ENCODE measurements at places on chromosomes 7 and 10.
A peak's percentile ranks its signal among the peaks of the same experiment; 100 is the strongest.

- DNase-seq, result no peak
Measured at GRCh38 chr7:7331523-7331922, 149.2 kb downstream of the C1GALT1 start.

DNA sequence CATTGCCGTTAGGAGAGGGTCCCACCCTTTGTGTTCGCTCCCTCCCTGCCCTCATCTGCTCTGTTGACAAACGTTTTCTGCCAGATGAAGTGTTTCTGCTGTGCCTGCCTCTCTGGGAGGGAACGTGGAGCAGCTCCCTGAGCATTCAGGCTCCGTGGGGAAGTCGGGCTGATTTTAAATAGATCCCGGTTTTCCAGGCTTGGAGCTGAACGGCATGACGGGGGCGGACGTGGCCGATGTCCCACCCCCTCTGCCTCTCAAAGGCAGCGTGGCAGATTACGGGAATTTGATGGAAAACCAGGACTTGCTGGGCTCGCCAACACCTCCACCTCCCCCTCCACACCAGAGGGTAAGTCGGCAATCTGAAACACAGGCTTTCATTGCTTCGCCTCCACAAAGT lies 101.9 kb upstream of the NPS start:
- DNase-seq, result no peak

GRCh38 chr10:85570871-85571270 lies 795.7 kb downstream of the GRID1 start:
- DNase-seq, result no peak

DNA sequence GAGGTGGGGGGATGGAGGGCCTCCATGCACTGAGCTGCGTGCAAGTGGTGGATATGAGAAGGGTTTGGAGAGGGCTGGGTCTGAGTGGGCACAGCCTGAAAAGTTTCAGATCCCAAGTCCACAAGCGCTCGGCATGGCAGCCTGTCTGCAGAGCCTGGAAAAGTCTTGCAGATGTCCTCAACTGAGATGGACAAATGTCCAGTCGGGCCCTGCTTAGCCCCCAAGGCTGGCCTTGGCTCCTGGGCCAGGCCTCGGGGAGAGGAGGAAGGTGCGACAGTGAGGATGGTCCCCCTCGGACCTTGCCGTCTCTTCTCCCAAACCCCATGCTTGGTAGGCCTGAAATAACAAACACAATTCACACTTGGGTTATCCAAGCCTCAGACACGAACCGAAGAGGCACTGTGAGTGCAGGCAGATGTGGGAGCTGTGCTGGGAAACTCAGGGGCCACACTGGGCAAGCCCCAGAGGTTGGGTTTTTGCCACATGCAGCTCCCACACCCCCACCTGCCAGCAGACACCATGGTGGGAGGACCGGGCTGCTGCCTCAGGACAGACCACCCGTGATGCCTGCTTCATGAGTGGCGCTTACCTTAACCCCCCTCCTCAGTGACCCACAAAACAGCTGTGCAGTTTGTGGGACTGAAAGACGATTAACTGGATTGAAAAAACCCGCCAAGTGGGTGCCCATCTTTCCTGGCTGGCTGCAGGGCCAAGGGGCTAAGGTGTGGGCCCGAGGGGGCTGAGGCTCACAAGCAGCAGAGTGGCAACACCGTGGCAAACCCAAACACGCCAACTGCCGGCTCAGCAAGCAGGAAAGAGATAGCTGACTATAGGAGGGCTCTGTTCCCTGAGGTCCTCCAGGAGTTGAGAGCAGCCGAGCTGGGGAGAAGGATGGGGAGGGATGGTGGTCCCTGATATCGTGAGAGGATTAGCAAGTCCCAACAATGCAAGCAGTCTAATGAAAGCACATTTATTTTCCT lies 156.8 kb downstream of the RNF216 start:
- no peak for DNase-seq

GRCh38 chr10:79025199-79025832 lies 43.5 kb upstream of the ZMIZ1 start:
- DNase-seq, result no peak

GRCh38 chr10:70729763-70730357 lies 55.3 kb downstream of the TBATA start:
- DNase-seq, result no peak

GRCh38 chr10:49369216-49370162 lies 26.4 kb downstream of the DRGX start:
- DNase-seq, result no peak

- DNase-seq, result no peak
Measured at GRCh38 chr10:121459279-121459621, 139.0 kb downstream of the FGFR2 start.

DNA sequence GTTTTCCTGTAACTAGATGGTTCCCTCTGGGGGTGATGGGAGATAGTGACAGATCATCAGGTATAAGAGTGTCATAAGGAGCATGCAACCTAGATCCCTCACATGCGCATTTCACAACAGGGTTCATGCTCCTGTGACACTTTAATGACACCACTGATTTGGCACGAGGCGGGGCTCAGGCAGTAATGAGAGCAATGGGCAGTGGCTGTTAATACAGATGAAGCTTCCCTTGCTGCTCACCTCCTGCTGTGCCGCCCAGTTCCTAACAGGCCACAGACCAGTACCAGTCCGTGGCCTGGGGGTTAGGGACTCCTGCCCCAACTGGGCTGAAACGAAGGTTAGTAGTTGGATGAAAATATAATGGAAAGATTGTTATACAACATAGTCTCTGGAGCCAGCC lies 201.6 kb upstream of the LRRN3 start:
- DNase-seq, result no peak

DNA sequence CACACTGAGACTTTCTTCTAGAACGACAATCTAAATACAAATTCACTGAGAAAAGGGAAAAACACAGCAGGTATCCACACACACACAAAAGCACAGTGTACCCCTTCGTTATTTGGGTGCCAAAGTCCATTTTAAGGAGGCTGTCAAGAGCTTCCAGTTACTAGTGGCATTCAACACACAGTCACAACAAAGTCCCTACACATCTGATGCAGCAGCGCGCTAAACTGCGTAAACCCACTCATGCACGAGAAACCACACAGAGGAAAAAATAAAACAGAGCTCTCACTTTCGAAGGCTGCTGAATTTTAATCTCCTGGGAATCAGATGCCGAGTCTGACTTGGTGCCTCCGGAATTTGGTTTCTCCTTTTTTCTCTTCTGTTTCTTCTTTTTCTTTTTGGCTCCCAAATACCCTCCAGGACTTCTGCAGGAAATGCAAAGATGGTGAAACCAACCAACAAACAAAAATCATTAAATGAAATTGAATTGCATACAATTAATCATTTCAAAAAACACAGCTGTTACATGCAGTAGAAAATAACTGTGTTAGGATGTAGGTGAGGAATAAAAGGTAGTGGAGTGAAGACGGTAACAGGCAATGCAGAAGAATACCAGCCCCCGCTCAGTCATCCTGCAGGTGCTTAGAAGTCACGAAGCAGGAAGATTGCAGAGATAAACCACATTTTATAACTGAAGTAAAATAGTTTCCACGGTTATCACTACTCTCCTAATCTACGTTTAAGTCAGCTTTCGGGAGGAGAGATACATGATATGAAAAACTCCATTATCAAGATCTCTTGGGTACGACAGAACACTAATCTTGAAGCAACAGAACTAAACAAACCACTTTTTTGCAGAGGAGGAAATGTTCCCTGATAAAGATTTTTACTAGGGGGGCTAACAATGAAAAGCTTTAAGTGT lies 27.1 kb downstream of the NMT2 start:
- DNase-seq, result peak; percentile 29

GRCh38 chr7:21128062-21128817 lies 299.6 kb upstream of the SP4 start:
- DNase-seq, result no peak

DNA sequence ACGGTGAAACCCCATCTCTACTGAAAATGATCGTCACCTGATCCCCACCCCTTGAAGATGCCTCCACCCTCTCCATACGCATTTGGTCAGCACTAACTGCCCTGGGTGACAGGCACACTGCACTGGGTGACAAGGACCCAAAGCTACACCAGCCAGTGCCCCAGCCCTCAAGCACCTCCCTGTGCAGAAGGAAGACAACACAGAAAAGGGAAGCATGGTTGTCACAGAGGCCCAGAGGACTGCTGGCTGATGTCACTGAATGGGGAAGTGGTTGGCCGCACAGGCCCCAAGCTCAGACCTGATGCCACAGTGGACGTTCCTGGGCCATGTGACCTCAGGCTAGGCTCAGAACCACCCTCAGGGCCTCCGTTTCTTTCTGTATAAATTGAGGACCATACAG lies 4.2 kb upstream of the PILRA start:
- peak; percentile 80 for DNase-seq

DNA sequence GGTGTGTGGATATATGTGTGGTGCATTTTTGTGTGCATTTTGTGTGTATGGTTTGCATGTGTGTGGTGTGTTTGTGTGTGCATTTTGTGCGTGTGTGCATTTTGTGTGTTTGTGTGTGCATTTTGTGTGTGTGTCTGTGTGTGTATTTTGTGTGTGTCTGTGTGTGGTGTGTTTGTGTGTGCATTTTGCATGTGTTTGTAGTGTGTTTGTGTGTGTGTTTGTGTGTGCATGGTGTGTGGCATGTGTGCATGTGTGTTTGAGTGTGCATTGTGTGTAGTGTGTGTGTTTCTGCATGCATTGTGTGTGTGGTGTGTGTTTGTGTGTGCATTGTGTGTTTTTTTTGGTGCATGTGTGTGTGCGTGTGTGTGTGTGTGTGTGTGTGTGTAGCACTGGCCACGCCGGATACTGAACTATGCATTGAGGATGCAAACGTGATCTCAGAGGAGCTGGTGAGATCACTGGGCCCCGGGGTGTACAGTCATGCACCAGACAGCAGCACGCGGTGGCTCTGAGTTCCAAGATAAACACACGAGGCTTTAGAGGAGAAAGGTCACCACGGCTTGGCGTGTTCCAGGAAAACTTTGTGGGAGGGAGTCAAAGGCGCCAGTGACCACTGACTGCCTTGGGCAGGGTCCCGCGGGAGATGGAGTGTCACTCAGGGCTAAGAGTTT lies 106.6 kb upstream of the SHH start:
- no peak for DNase-seq

- no peak for DNase-seq
Measured at GRCh38 chr7:106450716-106451115, 165.9 kb upstream of the NAMPT start.

GRCh38 chr7:47179812-47180515 lies 401.9 kb downstream of the TNS3 start:
- no peak for DNase-seq

DNA sequence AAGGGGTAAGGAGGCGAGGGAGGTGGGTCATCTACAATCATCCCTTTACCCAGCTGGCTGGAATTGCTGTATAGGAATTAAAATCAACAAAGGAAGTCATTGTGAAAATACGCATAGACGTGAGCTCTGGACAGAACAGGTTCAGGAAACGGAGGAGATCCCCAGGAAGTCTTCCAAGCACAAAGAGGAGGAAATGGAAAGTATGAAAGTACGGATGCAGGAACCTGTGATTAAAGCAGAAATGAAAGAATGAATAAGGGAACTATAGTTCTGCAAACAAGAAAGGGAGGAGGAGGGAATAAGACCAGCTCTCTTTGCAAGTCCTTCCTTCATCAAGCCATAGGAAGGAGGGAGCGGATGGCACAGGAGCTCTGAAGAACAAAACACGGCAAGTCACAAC lies 61.8 kb downstream of the PYROXD2 start:
- no peak for DNase-seq

DNA sequence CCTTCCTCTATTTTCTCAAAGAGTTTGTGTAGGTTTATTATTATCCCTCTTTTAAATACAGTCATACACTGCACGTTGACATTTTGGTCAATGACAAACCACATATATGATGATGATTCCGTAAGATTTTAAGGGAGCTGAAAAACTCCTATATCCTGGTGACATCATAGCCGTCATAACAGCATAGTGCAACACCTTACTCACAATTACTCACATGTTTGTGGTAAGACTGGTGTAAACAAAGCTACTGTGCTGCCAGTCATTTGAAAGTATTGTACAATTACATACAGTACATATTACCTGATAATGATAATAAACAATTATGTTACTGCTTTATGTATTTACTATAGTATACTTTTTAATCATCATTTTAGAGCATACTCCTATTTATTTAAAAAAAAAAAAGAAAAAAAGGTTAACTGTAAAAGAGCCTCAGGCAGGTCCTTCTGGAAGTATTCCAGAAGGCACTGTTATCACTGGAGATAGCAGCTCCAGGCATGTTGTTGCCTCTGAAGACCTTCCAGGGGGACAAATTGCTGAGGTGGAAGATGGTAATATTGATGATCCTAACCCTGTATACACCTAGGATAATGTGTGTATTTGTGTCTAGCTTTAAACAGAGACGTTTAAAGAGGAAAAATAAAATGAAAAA lies 123.3 kb upstream of the CDK1 start:
- no peak for DNase-seq

DNA sequence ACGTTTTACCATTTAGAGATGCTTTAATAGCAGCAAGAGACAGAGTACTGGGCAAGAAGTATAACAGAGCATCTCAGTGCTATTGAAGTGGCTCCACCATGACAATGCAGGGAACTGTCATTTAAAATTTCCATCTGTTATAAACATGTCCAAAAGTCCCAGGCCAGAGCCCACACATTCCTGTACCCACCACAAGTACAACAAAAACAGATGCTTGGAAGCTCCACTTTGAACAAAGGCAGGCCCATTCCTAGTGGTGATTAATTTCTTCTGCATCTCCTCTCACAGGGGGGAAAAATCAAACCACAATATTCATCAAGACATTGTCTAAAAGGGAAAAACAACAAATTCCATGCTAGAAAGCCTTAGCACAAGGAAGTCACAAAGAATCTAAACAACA lies 627.9 kb downstream of the PARD3 start:
- no peak for DNase-seq

DNA sequence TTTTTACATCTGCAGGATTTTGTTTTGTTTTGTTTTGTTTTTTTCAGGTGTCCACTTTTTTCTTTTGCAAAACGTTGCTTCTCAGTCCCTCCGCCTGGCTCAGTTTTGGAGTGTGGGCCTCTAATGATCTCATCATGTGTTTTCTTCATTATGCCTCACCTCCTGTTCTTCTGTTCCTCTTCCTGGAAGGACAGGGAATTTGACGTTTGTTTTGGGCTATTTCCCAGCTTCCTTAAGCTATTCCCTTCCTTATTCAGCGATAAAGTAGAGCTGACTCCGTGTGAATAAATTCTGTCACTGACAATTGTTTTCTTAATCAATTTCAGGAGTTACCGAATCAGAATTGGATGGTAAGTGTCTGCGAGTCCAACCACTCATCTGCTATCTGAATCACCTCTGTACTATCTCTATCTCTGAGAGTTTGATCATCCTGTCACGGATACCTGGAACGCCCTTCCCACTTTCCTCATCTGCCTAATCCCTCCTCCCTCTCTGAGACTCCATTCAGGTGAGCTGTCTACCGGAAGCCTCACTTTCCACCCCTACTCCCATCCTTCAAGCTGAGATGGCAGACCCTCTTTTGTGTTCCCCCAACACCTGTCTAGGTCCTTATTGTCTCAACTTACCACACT lies 218.4 kb downstream of the GATA3 start:
- DNase-seq, result no peak

- no peak for DNase-seq
Measured at GRCh38 chr7:123608991-123609882, 7.6 kb downstream of the ASB15 start.

DNA sequence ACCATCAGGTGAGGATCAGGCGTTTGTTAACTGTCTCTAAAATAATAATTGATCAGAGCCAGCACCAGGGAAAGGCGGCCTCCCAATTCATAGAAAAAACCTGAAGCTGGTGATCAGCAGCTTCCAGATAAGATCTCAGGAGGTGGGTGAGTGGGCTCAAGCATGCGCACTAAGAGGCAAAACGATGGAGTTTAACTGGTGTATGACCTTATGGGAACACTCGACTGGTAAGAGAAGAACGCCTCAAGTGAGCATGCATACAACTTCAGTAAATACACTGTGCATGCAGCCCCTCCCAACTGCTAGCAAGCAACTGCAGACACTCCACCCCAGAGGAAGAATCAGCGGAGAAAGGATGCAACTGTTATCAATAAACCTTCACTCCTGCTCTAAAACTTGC lies 18.1 kb downstream of the RAPGEF5 start:
- no peak for DNase-seq

All from GM06990 (cell line).